ENCODE measurements at places on chromosomes 11 and 22. TPM values are rescaled to one million over a fixed set of nuclear protein-coding genes. Genes with fewer than 3 reads are reported as not detected.
A peak's percentile ranks its signal among the peaks of the same experiment; 100 is the strongest.

DNA sequence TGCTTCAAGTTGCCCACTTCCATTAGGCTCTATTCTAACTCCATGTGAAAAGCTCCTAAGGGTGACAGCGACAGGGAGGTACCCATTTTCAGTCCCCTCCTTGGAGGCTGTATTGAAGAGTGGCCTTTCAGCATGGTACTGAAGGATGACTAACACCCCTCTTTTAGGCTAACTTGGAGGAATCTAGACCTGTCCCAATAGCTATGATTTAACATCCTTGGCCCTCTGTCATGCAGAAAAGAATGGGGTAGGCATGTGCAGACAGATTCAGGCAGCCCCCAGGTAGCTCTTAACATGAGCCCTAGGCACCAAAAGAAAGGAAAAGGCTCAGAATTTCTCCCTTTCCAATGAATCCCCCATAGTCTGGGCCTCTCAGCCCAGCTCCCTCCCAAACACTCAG, 89.3 kb upstream of the AMOTL1 start:
- no peak for DNase-seq
- no peaks in the 10 kb centered on the region for H3K36me3 ChIP-seq
- no peak overlapping the region for H3K27ac ChIP-seq
- no peak overlapping the region for H3K4me3 ChIP-seq
- H3K4me1 ChIP-seq = no peaks in the 10 kb centered on the region

GRCh38 chr11:86370171-86370570, 4.5 kb upstream of the CCDC81 start:
- no peaks in the 10 kb centered on the region for H3K36me3 ChIP-seq
- DNase-seq = no peak
- H3K27me3 ChIP-seq = no peaks in the 10 kb centered on the region
- no peaks in the 10 kb centered on the region for H3K4me1 ChIP-seq
- no peak overlapping the region for H3K27ac ChIP-seq
- H3K4me3 ChIP-seq = no peak overlapping the region

DNA sequence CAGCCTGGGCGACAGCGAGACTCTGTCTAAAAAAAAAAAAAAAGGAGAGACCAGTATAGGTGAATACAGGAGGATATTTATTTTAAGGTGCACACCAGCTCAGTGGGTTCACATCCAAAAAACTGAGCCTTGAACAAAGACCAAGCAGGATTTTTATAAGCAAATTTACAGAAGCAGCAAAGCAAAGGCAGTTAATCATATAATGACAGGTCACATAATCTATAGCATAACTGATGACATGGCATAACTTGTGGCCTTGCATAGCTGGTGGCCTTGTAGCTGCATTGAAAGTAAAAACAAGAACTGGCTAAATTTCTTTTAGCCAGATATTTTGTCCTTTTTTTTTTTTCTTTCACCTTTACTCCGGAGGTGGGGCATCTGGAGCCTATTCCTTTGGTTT, 2.7 kb upstream of the PLAAT3 start:
- no peak for DNase-seq
- H3K27ac ChIP-seq = no peak overlapping the region
- H3K27me3 ChIP-seq = peaks cover 14% of the 10 kb centered on the region

GRCh38 chr22:22520667-22521602, 865 bp upstream of the ZNF280A start:
- no peaks in the 10 kb centered on the region for H3K36me3 ChIP-seq
- no peak for DNase-seq

- H3K27me3 ChIP-seq = no peaks in the 10 kb centered on the region
- H3K36me3 ChIP-seq = peaks cover 2% of the 10 kb centered on the region
- H3K4me1 ChIP-seq = no peaks in the 10 kb centered on the region
- no peak overlapping the region for H3K4me3 ChIP-seq
These were observed 7.6 kb downstream of the VPS37C start for GRCh38 chr11:61153593-61154095.

GRCh38 chr11:113521737-113522517, 46.7 kb upstream of the DRD2 start:
- no peak for DNase-seq
- H3K4me1 ChIP-seq = no peaks in the 10 kb centered on the region
- no peaks in the 10 kb centered on the region for H3K36me3 ChIP-seq
- peaks cover 3% of the 10 kb centered on the region for H3K27me3 ChIP-seq

GRCh38 chr11:115767047-115767802, 263.0 kb upstream of the CADM1 start:
- DNase-seq = no peak
- no peak overlapping the region for H3K27ac ChIP-seq
- H3K4me1 ChIP-seq = no peaks in the 10 kb centered on the region
- no peak overlapping the region for H3K4me3 ChIP-seq
- H3K27me3 ChIP-seq = no peaks in the 10 kb centered on the region

DNA sequence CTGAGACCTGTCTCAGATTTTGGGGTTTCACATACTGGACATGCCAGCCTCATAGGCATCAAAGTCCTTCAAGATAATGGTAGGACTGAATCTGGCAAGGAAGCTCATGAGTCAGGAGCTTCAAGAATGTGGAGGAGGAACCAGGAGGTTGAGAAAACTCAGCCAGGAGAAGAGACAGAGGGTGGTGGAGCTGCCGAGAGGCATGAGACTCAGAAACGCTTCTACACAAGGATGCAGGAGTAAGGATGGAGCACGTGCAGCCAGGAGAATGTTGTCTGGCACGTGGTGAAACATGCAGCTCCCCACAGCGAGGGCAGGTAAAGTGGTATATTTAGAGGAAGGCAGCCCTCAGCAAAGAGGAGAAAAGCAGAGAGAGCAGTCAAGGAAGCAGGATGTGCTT, 148.7 kb upstream of the ISX start:
- no peaks in the 10 kb centered on the region for H3K4me1 ChIP-seq
- DNase-seq = no peak
- no peaks in the 10 kb centered on the region for H3K36me3 ChIP-seq
- H3K27me3 ChIP-seq = no peaks in the 10 kb centered on the region

DNA sequence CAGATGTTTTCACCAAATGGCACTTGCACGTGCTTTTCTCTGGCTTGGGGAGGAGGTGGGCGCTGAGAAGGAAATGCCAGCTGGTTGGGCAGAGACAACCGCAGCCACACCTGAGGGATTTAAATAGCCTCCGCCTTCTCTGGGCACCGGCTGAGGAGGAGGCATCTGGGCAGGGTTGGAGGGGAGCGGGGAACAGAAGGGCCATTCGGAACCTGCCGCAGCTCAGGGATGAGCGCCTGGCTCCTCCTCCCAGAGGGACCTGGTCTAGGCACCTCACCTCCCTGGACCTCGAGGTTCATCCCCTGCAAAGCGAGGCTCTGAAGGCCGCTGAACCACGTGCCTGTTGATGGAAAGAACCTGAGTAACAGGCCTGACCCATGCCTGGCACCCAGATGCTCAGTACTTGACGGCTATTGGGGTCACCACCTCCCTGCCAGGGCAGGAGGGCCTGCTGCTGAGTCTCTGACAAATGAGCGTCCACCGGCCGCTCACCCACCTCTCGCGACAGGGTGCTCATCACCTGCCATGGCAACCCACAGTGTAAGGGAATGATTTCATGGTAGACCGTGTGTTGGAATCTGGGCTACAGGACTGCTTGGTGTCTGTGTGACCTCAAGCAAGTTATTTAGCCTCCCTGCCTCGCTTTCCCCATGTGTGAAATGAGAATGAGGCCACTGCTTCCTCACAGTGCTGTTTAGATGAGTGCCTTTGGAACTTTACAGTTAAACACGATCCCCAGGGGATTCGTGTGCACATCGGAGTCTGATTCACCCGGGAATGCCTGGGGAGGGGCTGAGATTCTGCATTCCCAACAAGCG, 2.0 kb upstream of the KDELR3 start:
- no peaks in the 10 kb centered on the region for H3K36me3 ChIP-seq
- DNase-seq = no peak
- H3K4me1 ChIP-seq = peaks cover 19% of the 10 kb centered on the region
- H3K27me3 ChIP-seq = peaks cover 63% of the 10 kb centered on the region
- no peak overlapping the region for H3K27ac ChIP-seq

GRCh38 chr11:78379039-78379670, 38.5 kb downstream of the GAB2 start:
- peak; percentile 22 for DNase-seq
- no peaks in the 10 kb centered on the region for H3K27me3 ChIP-seq
- H3K4me1 ChIP-seq = peaks cover 11% of the 10 kb centered on the region
- H3K36me3 ChIP-seq = no peaks in the 10 kb centered on the region
- no peak overlapping the region for H3K4me3 ChIP-seq

- H3K4me3 ChIP-seq = no peak overlapping the region
- H3K36me3 ChIP-seq = peaks cover 6% of the 10 kb centered on the region
- no peaks in the 10 kb centered on the region for H3K27me3 ChIP-seq
These were observed 37.7 kb downstream of the TPCN2 start for GRCh38 chr11:69086152-69087132.

OR52D1 gene
- not detected for total RNA-seq

KCNE3 gene
- total RNA-seq = not detected

DSCAML1 gene
- total RNA-seq = 1.3 TPM

KRTAP5-11 gene
- total RNA-seq = not detected

PGA5 gene
- total RNA-seq = not detected

RAC2 gene
- total RNA-seq = 273 TPM

PANX3 gene
- not detected for total RNA-seq

Data from B cell (primary cell).